ENCODE measurements at places on chromosomes 11 and 22. TPM values are rescaled to one million over a fixed set of nuclear protein-coding genes. Genes with fewer than 3 reads are reported as not detected.

Gene SGSM1
- 0.04 TPM for total RNA-seq

Gene DDT
- total RNA-seq: 143 TPM

Gene PDGFD
- 0.15 TPM for total RNA-seq

Gene CEP126
- total RNA-seq: 0.57 TPM

Gene DERL3
- 1.4 TPM for total RNA-seq

Gene FJX1
- total RNA-seq: 145 TPM

Gene APOC3
- total RNA-seq: not detected

Gene EPS8L2
- total RNA-seq: 124 TPM

Measured in hair follicular keratinocyte (primary cell).